HuH-7.5 (cell line): ENCODE measurements at places on chromosomes 16 and 17.

DNA sequence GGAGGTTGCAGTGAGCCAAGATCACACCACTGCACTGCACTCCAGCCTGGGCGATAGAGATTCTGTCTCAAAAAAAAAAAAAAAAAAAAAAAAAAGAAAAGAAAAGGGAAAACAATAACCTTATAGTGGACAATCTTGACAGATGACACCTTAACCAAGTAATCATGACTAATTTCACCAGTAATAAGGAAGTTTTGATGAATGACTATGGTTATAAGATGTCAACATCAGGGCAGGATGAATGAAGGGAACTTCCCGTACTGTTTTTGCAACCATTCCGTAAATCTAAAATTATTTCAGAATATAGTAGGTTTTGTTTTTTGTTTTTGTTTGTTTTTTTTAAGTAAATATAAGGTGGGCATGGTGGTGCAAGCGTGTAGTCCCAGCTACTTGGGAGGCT, 23.0 kb downstream of the GSPT1 start:
- DNase-seq, result no peak

DNA sequence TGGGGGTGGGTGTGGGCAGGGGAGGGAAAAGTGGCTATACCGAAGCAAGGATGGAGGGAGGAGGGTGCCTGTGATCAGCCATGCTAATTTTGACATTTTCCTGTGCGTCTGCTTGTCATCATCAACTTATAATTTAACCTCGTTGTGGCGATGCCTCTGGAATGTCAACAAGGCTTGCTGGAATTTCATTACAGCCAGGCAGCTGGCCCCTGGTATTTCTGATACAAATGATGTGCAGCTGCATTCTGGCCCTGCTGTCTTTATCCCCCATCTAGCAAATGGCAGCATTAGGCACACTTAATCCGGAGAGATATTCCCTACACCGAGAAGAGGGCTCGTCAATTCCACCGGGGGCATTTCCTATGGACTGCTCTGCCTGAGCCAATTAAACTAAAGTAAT, 278.3 kb upstream of the CCL2 start:
- DNase-seq, result no peak

DNA sequence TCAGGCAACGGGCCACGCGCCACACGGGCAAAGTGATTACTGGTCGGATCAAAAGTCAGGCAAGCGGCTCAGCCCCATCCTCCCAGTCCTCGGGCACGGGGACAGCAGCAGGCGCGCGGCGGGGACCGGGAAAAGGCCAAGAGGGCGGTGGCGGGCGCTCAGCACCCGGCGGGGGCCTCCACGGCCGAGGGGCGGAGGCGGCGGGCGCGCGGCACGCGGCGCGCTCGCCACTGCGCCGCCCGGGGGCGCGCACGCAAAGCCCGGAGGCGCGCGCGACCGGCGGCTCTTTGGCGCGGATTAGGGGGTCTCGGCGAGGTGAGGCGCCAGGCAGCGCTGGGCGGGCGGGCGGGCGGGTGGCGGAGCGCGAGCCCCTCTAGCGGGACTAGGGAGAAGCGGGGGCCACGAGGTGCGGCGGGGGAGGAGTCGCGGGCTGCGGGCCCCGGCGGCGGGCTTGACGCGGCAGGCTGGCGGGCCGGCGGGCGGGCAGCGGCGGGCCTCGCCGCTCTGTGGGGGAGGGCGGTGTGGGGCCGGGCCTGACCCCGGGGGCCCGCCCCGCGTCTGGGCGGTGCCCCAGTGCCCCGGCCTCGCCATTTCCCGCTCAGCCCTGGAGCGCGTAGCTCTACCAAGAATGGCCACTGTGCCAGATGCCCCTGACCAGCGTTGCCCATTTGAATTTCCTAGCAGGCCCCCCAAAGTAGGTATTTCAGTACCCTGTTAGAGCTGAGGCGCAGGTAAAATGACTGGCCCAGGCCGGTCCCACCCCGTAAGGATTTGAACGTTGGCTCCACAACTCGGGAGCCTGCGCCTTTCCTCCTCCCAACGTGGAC, at the start of the genes ACACA and TADA2A:
Gene ACACA, minus strand, starts transcription at position 202 of the 827 bp plus-strand sequence. CDS start 537 bp downstream, outside the sequence.
Gene TADA2A, plus strand, starts transcription at position 252 of the 827 bp plus-strand sequence. CDS start 4,480 bp downstream, outside the sequence.
- peak; percentile 75 for DNase-seq

DNA sequence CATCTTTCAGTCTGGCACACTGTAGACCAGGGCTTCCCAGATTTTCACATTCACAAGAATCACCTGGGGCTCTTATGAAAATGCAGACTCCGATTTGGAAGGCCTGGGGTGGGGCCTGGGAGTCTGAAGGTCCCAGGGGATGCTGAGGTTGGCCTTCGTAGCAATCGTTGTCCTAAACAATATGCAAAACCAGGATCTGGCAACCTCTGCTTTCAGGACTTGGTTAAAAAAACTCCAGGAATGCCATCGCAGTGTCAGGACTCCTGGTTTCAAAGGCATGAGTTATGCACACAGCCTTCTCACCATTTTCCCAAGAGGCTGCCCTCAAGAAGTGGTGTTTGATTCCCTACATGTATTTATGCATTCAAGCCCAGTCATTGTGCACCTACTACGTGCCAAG, 6.7 kb downstream of the CLEC19A start:
- no peak for DNase-seq

DNA sequence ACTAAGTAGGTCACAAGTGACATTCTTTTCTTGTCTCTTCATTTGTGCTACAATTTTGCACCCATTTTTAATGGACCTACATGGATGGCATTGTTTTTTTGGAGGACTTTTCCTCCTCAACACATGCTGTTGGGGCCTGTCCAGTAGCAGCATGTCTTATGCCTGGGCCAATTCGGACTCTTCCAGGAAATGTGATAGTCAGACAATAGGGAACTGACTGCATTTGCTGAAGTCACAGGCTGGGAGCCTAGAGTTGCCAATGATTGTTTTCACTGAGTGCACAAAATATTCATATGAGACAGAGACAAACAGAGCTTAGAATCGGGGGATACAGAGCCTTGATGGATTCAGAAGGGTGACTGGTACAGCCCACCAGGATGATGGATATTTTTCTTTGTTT, 867.3 kb upstream of the GOT2 start:
- no peak for DNase-seq
